Calu3 (cell line): ENCODE measurements at places on chromosomes 1 and 21.

DNA sequence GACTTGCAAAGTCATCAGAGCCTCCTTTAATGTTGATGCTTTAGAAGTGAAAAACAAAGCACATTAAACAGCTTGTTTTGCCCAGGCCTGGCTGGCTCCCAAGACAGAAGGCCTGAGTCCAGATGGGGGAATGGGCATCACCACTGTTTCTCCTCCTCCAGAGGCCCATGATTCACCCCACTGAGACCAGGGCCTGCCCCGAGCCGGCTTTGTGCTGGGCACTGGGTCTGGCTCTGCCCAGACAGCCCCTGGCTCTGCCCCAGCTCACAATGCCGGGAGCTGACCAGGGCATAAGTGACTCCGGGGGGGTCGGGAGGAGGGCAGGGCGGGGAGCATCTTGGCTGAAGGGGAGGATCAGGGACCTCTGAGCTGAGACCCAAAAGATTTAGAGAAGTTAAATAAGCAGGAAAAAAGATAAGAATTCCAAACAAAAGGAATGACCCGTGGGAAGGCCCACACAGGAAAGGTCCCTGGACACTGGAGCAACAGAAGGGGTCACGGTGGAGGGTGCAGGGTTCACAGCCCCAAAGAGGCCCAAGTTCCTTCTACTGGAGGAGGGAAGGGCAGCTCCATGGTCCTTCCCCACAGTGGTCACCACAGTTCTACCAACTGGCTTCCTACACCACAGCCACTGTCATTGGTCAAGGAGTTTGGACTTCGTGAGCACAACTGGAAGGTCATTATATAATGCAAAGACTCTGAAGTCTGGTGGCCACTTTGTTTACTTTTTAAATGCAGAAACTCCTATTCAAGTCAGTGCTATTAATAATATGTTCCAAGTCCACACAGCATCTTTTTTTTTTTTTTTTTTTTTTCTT is 5.5 kb downstream of the C2CD2 start:
- DNase-seq: no peak

- no peak for DNase-seq
These were observed 30.0 kb downstream of the EPHA10 start for GRCh38 chr1:37734629-37735591.

DNA sequence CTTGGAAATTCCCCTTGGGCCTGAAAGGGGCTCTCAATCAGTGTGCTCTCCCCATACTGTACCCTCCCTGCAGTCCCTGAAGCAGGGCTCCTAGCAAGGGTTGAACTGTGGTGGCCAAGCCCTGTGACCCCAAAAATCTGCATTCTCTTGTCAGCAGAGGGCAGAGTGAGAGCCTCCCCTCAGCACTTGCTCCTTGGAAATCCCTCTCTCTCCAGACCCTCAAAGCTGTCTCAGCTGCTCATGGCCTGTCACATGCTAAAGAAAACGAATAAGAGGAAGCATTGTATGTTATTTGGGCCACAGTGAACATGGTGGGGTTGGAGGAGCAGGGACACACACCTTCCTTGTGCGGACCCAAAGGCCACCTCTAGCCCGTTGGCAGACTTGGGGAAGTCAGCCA is 47.2 kb upstream of the SYNC start:
- no peak for DNase-seq

GRCh38 chr1:230591678-230592077 is 50.6 kb upstream of the COG2 start:
- no peak for DNase-seq

GRCh38 chr1:218459878-218460711 is 115.0 kb downstream of the TGFB2 start:
- DNase-seq: peak; percentile 45

- DNase-seq: no peak
These were observed 19.6 kb upstream of the DUSP10 start for GRCh38 chr1:221761354-221762002.
